ENCODE measurements at places on chromosomes 5 and 9.

GRCh38 chr9:118829334-118829733 is 539.9 kb downstream of the BRINP1 start:
- no peak for DNase-seq

GRCh38 chr9:14993901-14994554 is 83.8 kb upstream of the FREM1 start:
- DNase-seq, result no peak

DNA sequence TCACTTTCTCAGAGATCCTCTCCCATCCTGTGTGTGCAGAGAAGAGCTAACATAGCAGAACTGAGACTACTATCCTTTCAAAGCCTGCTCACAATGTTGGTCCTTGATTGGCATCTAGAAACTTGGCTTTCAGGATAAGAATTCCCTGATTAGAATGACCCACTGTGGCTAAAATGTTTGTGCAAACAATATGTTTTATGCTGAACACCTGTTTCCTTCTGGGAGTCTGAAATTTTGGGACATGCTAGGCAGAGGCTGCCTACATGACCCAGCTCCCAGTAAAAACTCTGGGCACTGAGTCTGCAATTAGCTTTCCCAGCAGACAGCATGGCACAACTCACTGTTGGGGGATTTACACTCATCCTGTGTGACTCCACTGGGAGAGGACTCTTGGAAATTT is 78.9 kb downstream of the CFAP95 start:
- no peak for DNase-seq

GRCh38 chr9:29976981-29977380 is 2403.7 kb upstream of the C9orf72 start:
- no peak for DNase-seq

GRCh38 chr5:102800427-102800826 is 45.3 kb downstream of the PAM start:
- DNase-seq, result no peak

DNA sequence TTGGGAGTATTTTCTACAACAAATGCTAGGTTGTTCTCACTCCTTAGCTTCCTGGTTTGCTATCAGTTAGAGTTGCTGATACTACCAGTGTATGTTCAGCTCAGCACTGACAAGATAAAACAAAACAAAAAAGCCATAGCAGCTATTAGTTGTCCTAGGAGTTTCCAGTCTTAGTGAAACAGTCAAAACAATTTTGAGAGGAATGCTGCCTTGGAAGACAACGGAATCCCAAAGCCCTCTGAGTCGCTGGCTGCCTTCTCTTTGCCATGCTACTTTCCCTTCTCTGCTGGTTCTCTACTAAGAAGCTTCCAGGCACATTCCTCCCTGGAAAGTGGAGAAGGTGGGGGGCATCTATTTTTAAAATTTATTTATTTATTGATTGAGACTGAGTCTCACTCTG is 5.4 kb upstream of the CREBRF start:
- no peak for DNase-seq

DNA sequence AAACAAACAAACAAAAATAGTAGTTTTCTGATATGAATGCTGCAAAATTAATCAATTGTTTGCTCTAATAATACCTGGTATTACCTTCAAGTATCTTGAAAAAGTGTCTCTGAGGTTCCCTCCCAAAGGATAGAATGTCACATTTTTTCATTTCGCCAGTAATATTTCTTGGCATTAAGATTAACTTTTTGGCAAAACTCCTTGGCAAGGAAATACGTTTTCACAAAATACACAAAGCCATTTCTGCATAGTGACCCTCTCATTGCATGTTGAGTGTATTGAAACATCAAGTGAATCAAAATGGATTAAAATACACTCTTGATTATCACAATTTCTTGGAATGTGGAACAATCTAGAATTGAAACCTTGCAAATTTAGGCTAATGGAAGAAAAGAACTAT is 230.5 kb downstream of the ATPSCKMT start:
- no peak for DNase-seq

GRCh38 chr9:93225892-93226291 is 42.0 kb downstream of the WNK2 start:
- no peak for DNase-seq

DNA sequence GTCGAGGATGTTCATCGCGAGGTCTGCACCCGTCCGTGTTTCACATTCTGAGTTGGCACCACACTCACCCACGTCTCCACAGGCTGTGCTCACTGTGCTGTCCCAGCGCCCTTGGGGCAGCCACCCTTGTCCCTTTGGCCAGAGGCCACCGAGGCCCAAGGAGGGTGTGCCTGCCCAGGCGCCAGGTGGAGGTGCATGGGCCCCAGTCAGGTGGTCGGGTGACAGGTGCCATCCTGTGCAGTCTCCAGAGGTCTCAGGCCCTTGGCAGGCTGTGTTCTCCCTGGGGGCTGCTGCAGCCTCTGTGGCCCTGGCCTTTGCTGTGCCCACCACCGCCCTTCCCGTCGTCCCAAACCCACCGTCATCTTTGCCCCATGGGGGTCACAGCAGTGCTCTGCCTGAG is 12.4 kb downstream of the MAN1B1 start:
- no peak for DNase-seq

GRCh38 chr5:1139331-1140170 is 27.7 kb upstream of the SLC12A7 start:
- no peak for DNase-seq

DNA sequence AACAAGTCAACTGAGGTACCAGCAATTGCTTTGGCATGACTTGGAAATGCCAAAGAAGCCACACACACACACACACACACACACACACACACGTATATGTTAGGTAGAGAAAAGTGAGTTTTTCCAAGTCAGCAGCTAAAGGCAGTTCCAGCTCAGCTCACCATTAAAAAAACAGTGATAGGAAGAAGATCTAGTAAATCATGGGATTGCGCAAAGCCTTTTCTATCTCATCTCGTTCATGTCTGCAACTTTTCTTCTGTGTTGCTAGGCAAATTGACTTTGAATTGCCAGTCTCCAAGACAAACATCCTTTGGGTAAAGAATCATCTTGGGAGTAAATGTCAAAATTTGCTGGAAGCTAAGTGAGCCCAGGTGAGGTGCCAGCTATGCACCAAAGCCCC is 500.1 kb downstream of the ENC1 start:
- DNase-seq, result no peak

DNA sequence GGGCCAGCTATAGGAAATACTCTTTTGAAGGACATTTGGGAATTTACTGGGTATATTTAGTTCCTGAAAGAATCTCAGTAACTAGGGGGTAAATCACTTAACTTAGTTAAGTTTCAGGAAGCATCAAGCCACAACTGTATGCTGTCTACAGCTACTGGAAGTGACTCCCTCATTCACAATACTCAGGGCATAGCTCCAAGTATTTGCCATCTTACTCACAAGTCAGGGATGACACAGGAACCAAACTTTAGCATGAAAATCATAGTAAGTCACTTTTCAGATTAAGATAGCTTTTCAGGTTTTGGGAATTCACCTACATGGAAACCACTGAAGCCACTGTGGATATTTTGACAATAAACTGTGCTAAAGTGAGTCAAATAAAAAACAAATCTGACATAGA is 242.4 kb upstream of the ATP10B start:
- DNase-seq, result no peak

DNA sequence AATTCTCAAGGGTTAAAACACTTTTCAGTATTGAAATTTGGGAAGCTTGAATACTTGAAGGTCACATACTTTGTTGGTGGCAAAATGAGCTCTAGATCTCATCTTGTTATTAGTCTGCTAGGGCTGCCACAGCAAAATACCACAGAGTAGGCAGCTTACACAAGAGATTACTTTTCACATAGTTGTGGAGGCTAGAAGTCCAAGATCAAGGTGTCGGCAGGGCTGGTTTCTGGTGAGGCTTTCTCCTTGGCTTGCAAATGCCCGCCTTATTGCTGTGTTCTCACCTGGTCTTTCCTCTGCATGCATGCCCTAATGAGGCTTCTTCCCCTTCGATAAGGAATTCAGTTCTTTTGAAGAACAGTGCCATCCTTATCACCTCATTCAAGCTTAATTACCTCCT is 270.8 kb upstream of the ANKRD55 start:
- DNase-seq, result no peak

DNA sequence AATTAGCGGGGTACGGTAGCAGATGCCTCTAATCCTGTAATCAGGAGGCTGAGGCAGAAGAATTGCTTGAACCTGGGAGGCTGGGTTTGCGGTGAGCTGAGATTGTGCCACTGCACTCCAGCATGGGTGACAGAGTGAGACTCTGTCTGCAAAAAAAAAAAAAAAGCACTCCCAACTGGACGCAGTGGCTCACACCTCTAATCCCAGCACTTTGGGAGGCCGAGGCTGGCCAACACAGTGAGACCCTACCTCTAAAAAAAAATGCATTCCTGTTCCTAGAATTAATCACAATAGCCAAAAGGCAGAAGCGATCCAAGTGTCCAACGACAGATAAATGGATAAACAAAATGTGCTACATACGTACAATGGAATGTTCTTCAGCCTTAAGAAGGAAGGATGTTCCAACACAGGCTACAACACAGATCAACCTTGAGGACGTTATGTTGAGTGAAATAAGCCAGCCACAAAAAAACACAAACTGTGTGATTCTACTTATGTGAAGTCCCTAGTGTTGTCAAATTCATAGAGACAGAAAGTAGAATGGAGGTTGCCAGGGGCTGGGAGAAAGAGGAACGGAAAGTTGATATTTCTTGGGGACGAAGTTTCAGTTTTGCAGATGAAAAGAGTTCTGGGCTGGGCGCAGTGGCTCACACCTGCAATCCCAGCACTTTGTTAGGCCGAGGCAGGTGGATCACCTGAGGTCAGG is 13.8 kb downstream of the FAM78A start:
- no peak for DNase-seq

DNA sequence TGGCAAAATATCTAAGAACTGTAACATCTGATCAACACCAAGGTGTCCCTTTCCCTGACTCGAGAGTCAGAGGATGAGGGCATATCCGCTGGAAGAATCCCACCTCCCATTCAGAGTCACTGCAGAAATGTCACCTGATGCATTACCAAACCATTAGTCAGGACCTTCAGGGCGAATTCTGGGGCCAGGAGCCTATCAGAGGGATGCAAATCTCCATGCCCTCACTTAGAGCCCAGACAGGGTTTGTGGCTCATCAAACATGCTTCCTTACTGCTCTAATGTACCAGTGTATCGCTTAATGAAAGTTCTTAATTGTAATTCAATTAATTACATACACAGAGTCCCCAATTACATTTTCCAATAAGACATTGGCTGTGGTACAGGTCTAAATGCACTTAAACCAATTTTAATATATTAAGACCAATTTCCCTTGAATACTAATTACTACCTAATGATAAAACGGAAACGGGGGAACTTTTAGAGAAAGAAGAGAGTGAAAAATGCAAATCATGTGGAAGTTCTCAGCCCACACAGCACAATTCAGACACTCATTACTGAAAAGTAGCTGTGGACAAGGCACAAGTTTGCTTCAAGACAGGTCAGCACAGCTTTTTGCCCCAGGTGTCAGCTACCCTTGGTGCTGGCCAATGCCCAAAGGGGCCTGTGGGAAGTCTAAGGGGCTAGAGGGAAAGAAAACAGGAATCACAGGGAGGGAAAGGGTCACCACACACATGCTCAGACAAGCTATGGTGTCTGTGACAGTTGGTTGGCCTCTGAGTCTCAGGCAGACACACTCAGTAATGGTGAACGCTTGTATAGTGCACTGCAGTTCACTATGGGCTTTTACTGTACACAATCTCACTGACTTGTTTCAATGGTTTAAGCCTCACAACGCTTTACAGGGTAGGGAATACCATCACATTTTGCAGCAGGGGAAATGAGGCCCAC is 211.6 kb downstream of the MAPKAP1 start:
- no peak for DNase-seq

GRCh38 chr9:18489861-18490260 is 15.9 kb downstream of the ADAMTSL1 start:
- DNase-seq, result no peak

DNA sequence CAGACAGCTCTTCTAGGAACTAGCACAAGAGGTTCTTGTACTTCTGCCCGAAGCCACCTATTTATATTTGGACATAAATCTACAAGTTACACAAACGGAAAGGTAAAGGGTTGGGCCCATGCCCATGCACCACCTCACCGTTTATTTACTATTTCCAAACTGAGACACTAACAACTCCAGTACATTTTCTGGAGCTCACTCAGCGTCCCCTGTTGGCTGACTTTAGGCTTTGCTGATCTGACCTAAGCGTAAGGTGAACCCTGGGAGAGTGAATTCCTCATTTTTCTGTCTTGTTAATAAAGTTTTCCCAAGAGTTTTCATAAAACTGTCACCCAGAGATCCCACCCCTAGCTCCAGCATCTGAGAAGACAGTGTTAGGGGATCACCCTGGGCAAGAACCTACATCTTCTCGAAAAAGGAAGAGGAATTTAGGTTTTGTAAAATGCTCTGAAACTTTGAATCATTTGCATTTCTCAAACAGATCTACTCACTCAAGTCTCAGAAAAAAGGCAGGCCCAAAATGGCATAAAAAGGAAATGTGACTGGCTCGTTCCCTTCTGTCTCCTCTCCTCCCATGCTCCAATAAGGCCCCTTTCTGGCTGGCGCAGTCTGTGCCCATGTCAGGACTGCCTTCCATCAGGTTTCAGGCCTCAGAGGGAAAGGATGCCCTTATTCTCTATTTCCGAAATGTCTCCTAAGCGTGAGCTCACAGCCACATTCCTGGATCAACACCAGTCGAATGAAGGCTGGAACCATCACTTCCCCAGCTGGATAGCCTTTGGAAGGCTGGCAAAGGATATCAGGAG is 201.3 kb downstream of the FANCC start:
- DNase-seq, result no peak

DNA sequence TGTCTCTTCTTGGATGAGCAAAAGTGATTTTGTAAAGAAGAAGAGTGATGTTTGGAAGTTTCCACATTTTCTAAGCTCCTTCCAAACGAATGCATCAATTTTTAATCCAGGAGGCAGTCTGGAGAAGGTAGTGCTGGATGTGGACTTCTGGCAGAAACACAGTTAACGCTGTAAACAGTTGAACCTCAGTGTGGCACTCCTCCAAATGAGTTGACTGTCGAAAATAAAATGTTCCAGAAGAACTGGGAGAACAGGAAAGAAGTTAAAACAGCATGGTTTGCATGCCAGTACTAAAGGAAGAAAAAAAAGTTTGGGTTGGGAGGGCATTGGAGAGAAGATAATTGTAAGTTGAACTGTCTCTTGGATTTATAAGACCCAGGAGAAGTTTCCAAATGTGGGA is 6.5 kb downstream of the ZNF462 start:
- DNase-seq, result no peak

DNA sequence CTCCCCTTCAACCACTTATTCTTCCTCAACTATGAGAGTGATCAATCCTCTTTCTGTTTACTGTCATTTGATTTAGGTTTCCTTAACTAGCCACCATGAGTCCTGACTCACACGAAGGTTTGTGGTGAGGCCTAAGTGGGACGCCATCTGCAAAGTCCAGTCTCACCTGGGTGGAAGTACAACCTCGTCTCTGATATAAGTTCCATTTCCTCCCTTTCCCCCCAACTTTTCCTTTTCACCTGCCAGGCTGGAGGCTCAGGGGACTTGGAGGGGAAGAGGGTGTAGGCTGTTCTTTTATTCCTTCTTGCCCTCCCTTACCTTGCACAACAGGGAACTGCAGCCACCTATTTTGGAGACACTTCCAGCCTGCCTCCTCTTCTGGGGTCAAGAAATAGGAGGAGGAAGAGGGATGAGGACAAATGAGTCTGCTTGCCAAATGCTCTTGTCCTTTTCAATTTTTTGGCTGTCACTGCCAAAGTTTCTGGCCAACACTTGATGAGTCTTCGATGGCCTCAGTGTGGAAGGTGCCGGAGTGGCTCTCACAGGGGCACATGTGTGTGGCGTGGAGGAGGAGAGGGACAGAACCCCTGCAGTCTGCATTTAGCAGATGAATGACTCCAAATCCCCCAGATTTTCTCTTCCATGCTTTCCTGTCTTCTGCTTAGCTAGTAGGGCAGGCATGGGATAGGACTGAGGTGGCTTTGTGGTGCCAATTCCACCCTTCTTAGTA is 249.6 kb downstream of the NSG2 start:
- DNase-seq, result no peak

- no peak for DNase-seq
Observed at GRCh38 chr9:86703346-86703745, 244.0 kb downstream of the GAS1 start.
